ENCODE measurements at places on chromosomes 5 and 9.

DNA sequence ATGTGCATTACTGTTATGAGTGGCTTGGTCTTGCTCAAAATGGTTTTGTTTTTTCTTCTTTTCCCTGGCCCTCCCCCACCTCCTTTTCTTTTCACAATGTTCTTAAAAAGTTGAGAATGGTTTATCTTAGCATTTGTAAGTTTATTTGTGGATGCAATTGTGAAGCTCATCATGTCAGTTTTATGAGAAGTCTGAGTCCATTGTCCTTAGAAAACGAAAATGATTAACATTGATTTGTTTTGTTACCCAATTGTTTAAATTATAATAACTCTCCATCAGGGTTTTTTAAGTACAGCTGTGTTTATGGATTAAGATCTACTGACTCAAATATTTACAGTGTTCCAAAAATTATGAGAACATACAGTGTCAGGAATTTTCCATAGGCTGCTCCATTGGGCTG is 511.3 kb upstream of the PAPPA start:
- DNase-seq: no peak

GRCh38 chr5:76351577-76351976 is 51.5 kb upstream of the IQGAP2 start:
- no peak for DNase-seq

DNA sequence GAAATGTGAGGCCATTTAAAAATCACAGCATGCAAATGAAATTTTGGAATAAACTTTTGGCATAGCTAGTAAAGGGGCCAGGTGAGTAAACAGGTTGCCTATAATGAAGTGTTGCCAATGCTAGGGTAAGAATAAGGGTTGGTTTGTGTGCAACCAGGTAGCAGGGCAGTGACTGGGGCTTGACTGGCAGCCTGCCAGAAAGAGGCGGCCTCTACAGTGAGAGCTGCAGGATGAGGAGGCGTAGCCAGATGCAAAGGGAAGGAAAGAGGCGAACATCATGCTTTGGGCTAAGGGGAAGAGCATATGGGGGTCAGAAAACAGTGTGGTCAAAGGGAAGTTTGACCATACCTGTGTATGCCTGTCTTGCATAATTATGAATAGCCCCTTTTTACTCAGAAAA is 70.6 kb downstream of the MAST4 start:
- no peak for DNase-seq

DNA sequence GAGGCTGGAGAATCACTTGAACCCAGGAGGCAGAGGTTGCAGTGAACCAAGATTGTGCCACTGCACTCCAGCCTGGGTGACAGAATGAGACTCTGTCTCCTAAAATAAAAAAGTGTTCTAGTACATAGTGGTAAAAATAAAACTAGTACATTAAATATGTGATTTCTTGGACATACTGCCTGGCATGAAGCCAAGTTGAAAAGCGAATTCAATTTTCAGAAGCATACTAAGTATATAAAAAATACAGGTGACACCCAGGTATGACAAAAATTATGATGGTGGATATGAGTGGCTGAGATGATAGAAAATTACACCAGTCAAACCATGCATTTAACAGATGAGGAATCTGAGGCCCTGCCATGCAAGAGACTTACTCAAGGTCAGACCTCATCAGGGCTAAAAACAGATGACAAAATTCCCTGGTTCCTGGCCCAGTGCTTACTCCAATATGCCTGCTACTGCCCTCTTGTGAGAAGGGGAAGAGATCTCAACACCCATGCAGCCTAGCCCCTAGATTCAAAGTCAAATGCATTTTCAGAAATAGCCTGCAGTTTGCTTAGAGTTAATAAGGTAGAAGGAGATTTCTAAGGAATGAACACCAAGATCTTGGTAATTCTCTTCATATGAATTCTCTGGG is 46.6 kb upstream of the GNPDA1 start:
- DNase-seq: no peak

GRCh38 chr5:83277953-83278352 is 193.6 kb upstream of the VCAN start:
- DNase-seq: no peak

DNA sequence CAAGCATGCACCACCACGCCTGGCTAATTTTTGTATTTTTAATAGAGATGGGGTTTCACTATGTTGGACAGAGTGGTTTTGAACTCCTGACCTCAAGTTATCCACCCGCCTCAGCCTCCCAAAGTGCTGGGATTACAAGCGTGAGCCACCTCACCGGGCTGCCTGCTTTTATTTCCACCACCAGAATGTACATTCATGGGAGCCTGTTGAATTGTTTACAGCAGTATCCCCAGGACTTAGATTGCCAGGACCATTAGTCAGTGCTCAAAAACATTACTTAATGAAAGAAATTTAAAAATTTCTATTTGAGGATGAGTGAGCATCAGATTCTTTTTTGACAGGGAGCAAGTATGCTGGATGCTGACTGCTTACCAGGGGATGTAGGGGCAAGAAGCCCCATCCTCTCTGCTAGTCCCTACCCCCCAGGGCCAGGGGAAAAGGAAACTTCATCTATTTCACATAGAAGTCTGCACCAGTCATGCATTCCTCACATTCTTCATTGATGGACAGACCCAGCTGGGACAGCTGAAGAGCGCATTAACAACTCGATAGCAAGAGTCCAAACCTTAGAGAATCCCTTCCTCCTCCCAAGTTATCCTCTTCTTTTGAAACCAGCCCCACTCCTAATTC is 10.3 kb upstream of the RGMB start:
- DNase-seq: no peak

DNA sequence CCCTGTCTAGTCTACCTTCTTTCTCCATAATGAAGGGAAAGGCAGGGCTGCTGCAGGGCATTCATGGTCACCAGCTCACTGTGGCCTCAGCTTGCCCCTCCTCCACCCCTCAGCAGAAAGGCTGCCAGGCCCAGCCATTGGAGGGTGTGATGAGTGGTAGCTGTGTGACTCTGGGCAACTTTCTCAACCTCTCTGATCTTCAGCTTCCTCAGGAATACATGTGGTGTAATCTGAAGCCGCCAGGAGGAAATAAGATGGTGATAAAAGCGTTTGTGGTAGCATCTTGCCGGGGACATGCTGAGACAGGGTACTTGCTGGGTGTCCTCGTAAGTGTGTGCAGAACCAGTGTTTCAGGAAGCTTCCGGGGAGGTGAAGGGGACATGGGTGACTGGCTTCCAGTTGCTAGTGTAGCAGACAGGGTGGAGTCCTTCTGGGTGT is 9.8 kb downstream of the CXCL14 start:
- DNase-seq: no peak

- no peak for DNase-seq
Observed at GRCh38 chr5:132310141-132310834, 16.1 kb downstream of the SLC22A4 start.

GRCh38 chr5:17370651-17371050 is 127.4 kb upstream of the TAF11L2 start:
- DNase-seq: no peak

- no peak for DNase-seq
Observed at GRCh38 chr9:21287280-21287679, 17.8 kb downstream of the IFNA5 start.

DNA sequence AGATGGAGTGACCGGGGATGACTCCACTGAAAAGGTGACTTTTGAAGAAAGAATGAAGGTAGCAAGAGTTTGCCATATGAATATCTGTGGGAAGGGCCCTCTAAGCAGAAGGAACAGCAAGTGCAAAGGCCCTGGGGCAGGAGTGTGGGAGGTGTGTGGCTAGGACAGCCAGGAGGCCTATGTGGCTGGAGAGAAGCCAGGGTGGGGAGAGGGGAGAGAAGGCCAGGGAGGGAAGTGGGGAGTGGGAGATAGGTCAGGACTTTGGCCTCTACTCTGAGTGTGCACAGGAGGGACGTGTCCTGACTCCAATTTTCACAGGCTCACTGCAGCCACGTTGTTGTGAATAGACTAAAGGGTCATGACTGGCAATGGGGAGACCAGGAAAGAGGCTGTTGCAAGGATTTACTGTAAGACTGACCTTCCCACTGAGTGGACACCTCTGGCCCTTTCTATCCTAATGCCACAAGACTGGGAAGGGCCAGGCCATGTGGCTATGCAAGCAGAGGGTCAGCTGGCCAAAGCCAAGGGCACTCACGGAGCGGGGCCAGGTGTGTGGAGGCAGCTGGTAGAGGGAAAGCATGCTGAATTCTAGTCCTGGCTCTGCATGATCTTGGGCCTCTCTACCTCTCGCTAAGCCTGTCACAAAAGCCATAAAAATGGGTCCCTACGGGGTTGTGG is 172.4 kb downstream of the PAX5 start:
- DNase-seq: no peak

DNA sequence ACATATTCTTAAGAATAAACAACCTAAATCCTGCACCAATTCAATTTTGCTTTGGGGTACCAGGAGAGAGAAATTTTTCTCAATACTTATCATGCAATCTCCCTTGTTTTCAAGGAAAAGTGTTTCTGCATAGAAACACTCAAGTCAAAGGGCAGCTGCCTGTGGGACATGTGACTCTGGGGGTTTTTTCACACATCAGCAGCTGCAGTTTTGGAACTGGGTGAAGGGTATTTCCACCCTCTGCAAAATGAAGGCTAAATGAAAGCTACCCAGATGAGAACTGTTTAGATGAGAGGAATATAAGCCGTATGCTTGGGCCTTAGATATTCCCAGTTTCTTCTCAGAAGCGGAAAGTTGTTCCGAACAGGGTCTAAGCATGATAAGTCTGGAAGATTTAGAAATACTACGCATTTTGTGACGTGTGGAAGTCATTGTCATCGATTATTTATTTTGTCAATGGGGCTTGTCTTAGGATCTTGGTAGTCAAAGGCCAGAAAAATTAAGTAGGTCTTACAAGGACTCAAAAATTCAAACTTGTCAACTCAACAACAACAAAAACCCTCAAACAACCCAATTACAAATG is 64.3 kb upstream of the BOD1 start:
- no peak for DNase-seq

- no peak for DNase-seq
Observed at GRCh38 chr5:113808956-113809355, 295.5 kb downstream of the YTHDC2 start.

DNA sequence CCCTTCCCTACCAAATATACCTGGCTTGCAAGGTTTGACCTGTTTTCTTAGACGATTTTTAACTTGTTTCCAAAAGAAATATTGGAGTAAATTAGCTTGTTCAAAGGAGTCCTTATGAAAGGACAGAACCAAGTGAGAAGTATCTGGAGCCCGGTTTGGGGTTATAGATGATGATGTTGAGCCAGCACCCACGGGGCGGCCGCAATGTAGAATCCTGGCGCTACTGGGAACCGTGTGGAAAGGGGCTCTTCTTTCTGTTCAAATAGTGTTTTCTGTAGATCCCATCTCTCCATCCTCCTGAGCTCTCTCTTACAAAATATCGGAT is 517 bp upstream of the EXOSC2 start:
- no peak for DNase-seq

- no peak for DNase-seq
Observed at GRCh38 chr5:79149433-79149832, 37.8 kb downstream of the BHMT start.

DNA sequence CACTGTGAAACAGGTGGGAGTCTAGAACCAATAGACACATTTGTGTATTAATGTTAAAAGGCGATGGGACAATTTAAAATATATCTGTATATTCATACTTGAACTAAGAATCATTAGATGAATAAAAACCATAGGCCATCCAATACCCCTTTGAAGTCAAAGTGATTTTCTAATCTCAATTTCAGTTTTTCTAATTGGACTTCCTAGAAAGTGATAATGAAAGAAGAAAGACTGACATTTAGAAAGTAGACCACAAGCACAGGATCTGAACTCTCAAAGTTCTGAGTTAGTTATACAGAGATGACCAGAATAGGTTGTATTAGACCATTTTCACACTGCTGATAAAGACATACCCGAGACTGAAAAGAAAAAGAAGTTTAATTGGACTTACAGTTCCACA is 412.8 kb upstream of the PIK3R1 start:
- no peak for DNase-seq

- no peak for DNase-seq
Observed at GRCh38 chr5:116510517-116510916, 64.1 kb downstream of the SEMA6A start.

DNA sequence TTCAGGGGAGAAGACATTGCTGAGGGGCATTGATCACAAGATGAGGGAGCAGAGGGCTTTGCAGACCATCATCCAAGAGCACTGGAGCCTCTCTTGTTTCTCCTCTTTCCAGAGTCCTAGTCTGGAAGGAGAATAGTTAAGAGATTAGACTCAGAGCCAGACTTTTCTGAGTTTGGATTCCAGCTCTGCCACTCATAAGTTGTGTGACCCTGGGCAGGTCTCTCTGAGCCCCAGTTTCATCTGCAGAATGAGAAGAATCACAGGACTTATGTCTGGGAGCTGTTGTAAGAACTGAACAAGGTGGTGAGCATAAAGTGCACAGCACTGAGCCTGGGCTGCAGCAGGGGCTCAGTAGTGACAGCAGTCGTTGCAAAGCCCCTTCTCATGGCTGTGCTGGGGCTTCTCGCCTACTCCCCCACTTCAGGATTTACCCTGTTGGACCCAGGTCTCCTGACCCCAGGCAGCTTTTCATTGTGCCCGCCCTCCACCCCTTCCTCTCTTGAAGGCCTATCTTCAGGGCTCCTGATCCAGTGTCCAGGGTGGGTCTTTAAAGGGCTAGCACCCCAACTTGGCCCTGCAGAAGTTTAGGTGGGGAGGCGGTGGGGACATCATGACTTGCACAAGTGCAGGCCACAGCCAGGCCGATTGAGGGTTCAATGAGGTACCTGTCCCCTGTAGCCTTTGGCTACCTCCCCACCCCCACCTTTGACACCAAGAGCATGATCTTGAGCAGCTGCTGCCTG is 1.5 kb downstream of the SYNPO start:
- DNase-seq: no peak

DNA sequence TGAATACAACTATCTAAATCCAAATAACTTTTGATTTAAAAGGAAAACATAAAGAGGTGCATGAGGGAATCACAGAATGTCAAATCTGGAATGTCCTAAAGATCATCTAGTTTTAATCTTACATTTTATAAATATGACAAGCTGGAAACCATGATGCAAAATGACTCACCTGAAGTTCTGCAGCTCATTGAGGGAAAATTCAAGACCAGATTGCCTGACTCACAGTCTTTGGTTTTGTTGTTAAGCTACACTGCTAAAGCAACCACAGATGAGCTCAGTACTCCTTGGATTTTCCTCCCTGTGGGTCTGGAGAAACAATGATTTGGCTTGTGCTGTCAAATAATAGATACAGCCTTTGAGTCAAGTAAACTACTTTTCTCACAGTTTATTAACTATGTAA is 19.1 kb upstream of the EDIL3 start:
- DNase-seq: no peak

DNA sequence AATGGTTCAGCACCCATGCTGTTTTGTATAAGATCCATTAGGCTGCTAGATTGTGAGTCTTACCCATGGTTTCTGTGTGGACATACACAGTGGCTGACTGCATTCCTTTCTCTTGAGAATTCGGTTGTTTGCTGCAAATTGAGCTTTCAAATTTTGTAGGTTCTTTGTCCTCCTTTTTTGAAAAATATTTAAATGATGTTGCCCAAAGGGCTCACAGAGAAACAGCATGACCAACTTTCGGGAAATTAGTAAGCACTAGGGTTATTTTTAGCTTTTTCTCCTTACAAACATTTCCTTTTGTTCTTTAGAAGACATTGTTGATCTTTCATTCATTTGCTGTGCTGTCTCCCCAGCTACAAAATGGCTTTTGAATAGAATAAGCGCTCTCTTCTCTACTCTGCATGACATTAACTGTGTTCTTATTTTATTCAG is 79.4 kb downstream of the NLN start:
- DNase-seq: no peak

GRCh38 chr9:133323991-133324703 is 11.8 kb downstream of the SURF6 start:
- DNase-seq: no peak

GRCh38 chr5:115686051-115686737 is 60.4 kb upstream of the TMED7 start:
- DNase-seq: no peak

Measured in activated naive CD4-positive, alpha-beta T cell treated with anti-CD3 and anti-CD28 coated beads, Interleukin-2, amount 10 ng/mL, durations not matched to agents 7 days and 5 days (primary cell).